ENCODE measurements at places on chromosomes 1 and 21. TPM values are rescaled to one million over a fixed set of nuclear protein-coding genes. Genes with fewer than 3 reads are reported as not detected.

SYT14 gene
- total RNA-seq = 8.1 TPM

GNG12 gene
- total RNA-seq = 166 TPM

LCE6A gene
- not detected for total RNA-seq

PDPN gene
- 4.5 TPM for total RNA-seq

ANKRD35 gene
- 5.5 TPM for total RNA-seq

MYOG gene
- not detected for total RNA-seq

HHAT gene
- total RNA-seq = 3.3 TPM

DNALI1 gene
- 5.5 TPM for total RNA-seq

TLCD4 gene
- total RNA-seq = 0.29 TPM

VAMP4 gene
- total RNA-seq = 21.4 TPM

ZNF683 gene
- not detected for total RNA-seq

TMEM269 gene
- total RNA-seq = 0.15 TPM

PDZK1IP1 gene
- total RNA-seq = not detected

PTPRC gene
- total RNA-seq = not detected

LAMC2 gene
- 2.3 TPM for total RNA-seq
